Bronchial epithelial cell (primary cell): ENCODE measurements at places on chromosomes 1 and 21.

GRCh38 chr1:100989306-100990077, 36.1 kb downstream of the DPH5 start:
- peak; percentile 79 for DNase-seq

- DNase-seq: peak; percentile 82
These were observed 27.5 kb downstream of the DMBX1 start for GRCh38 chr1:46517010-46517600.

GRCh38 chr1:11682287-11682771, 1.4 kb upstream of the MAD2L2 start:
- no peak for DNase-seq

- peak; percentile 70 for DNase-seq
These were observed 3.3 kb upstream of the IRF2BP2 start for GRCh38 chr1:234613128-234613875.

GRCh38 chr1:213925531-213926182, 62.1 kb upstream of the PROX1 start:
- DNase-seq: peak; percentile 21

GRCh38 chr1:228282329-228283042, 74.6 kb downstream of the OBSCN start:
- no peak for DNase-seq

GRCh38 chr1:199837321-199837720, 190.2 kb upstream of the NR5A2 start:
- DNase-seq: no peak

- DNase-seq: no peak
These were observed 43.7 kb downstream of the BTBD8 start for GRCh38 chr1:92123868-92124267.

DNA sequence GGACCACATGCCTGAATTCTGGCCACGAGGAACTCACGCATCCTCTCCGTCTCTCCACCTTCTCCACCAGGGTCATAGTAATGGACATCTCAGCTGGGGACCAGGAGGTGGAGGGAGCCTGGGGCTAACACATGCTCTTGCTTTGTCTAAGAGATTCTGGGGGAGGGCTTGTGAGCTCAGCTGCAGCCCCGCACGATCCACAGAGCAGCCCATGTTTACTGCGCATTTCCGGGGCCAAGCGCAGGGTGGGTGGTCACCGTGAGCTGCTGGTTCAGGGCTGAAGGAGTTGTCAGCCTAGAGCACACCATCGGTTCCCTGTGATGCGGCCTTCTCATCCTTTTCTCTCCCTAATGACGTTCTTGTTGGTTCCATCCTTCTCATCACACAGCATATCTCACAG, 7.5 kb upstream of the TFF2 start:
- no peak for DNase-seq

DNA sequence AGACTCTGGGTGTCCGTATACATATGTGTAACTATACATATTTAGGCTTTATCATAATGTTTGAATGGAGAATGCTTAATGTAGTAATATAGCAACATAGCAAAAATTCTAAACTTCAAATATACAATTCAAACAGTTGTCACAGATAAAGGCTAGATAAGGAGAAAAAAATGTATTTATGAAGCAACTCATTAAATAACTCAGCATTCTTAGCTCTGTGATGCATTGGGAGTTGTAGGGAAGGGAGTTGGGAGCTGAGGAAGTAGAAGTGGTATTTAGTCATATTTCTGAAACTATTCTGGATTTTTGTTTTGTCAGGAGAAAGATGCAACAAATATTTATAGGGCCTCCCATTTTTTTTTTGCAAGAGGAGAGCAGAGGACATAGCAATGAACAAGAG, 197.8 kb downstream of the PBX1 start:
- DNase-seq: no peak

DNA sequence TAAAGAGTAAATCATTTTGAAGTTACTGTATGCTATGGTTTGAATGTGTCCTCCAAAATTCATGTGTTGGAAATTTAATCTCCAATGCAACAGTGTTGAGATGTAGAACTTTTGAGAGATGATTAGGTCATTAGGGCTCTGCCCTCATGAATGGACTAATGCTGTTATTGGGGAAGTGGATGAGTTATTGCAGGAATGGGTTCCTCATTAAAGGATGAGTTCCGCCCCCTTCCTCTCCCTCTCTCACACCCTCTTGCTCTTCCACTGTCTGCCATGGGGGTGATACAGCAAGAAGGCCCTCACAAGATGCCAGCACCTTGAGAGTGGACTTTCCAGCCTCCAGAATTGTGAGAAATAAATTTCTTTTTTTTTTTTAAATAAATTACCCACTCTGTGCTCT, 97.6 kb downstream of the ATP1A1 start:
- no peak for DNase-seq

DNA sequence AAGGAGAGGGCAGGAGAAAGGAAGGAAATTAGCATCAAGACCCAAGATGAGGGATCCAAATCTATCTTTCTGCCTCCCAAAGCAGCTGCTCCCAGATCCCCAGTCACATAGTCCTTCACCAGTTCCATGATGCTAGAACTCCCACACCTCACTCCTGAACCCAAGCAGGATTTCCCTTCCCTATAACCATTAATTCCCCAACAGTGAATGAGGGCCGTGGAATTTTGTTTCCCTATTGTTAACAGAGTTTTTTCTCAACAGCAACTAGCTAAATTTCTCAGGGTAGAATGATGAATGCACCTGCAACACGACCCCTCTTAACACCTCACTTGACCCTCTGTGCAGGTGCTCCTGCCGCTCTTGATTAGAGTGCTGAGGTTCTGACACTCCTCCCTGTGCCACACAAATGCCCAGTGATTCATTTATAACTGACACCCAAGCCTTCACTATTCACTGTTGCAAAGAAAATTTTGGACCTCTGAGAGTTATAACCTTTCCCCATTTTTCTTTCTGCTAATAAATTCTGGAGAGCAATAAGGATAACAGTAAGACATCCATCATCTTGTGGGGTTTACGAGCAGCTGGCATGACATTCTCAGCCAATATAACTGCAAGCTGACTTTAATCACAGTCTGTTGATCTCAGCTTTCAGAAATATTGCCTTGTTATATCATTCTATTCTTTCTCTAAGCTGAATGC, 25.4 kb upstream of the NPL start:
- DNase-seq: no peak
